GOT3 (cell line): ENCODE measurements at places on chromosomes 3 and 15.

DNA sequence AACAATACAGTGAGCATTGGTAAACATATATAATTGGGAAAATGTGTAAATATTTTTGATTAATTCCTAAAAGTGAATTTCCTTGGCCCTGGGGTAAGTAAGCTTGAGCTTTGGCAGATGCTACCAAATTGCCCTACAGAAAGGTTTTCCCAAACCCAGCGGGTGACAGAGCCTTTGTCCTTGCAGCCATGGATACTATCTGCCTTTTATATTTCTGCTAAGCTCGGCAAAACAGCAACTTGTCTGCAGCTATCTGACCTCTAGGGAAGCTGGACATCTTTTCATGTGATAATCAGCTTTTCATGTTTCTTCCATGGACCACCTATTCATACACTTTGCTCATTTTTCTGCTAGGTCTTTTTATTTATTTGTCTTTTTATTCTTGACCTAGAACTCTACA lies 64.7 kb upstream of the SEC22A start:
- no peak for DNase-seq

- no peak for DNase-seq
Measured at GRCh38 chr3:58299839-58300516, 6.1 kb upstream of the RPP14 start.

DNA sequence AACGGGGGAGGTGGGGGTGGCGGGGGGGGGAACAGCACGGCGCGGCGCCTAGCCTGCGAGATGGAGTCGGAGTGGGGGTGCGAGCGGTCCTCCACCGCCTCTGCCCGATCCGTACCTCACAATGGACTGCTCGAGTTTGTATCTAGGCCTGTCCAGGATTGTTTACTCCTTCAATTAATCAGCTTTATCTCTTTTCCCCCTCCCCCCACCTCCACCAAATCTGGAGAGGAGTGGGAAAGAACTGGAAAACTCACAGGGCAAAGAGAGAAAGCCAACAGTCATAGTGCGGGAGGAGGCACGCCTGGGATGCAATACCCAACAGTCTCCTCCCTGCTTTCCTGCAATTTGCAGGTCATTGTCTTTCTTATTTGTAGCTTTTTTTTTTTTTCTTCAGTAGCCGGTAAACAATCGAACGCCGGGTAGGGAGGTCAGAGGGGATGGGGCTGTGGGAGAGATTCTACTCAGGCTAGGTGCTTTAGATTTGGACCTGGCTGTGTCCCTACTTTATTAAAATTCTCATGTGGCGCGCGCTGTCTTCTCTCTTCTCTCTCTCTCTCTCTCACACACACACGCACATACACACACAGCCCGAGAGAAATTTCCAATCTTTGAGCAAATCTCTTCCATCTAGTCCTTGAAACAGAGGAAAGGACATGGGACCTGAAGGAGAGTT lies 6.9 kb upstream of the MEIS2 start:
- no peak for DNase-seq

GRCh38 chr3:108295421-108296175 lies 750 bp upstream of the HHLA2 start:
- DNase-seq, result no peak

DNA sequence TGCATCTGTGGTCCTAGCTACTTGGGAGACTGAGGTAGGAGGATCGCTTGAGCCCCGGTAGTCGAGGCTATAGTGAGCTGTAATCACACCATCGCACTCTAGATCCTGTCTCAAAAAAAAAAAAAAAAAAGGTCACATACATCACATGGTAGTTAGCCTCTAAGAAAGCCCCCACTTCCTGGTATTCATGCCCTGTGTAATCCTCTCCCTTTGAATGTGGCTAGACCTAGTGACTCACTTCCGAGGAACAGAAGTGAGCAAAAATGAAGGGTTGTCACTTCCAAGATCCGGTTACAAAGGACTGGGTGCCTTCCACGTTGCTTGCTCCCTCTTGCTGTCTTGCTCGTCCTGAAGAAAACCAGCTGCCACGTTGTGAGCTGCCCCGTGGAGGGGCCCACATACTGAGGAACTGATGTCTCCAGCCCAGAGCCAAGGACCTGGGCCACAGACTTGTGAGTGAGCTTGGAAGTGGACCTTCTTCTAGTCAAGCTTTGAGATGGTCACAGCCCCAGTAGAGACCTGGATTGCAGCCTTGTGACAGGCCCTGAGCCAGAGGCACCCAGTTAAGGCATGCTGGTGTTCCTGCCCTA lies 12.6 kb upstream of the LCTL start:
- no peak for DNase-seq

GRCh38 chr3:15899388-15899787 lies 101.6 kb upstream of the ANKRD28 start:
- DNase-seq, result no peak

DNA sequence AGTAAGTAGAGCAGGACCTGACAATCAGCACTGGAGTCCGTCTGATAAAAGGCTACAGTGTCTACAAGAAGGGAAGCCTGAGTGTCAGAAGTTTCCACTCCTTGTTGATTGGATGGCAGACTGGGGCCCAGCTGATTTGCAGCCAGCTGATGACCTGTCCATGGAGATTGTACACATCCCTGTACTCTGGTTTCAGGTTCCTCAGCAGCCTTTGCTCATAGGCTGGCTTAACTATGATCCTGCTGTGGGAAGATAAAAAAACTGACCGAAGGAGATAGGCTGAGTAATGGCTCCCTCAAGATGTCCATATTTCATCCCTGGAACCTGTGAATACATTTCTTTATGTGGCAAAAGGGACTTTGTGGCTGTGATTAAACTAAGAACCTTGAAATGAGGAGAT lies 11.7 kb upstream of the LACTB start:
- no peak for DNase-seq

GRCh38 chr3:14894085-14894484 lies 53.3 kb upstream of the NR2C2 start:
- DNase-seq, result no peak

DNA sequence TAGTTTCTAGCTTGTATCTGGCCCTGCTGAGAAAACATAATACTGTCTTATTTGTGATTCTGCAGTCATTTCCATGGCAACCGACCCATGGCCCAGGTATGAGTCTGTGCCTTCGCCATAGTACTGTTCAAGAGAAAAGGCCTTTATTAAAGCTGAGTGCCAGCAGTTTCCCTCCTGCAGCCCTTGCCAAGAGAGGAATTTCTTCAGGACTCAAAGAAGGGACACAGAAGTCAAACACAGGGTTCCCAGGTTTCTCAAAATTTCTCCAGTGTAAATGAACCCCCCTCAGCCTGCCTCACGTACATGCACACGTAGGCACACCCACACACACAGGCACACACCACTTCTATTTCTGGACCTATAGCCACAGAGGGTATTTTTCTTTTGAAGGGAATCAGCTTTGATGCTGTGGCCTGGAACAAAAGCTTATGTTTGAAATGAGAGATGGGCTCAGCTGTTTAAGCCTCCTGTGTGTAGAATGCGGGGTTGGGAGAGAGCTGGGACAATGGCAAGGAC lies 269.2 kb downstream of the PDCD6IP start:
- no peak for DNase-seq

DNA sequence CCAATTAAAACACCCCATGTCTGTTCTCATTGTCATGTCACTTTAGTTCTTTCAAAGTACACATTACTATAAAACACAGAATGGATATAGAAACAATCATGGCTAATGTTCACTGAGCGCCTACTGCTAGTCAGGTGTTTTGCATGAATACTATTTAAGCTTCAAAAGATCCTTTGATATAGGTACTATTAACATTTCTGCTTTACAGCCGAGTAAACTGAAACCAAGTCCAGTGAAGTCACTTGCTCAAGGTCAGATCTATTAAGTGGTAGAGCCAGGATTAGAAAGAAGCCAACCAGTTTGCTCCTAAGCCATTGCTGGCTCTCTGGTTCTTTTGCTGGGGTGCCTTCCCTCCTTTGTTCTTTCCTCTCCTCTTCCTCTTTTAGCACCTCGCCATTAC lies 32.4 kb upstream of the NMNAT3 start:
- DNase-seq, result no peak

- DNase-seq, result no peak
Measured at GRCh38 chr3:21783839-21784238, 32.8 kb upstream of the ZNF385D start.

DNA sequence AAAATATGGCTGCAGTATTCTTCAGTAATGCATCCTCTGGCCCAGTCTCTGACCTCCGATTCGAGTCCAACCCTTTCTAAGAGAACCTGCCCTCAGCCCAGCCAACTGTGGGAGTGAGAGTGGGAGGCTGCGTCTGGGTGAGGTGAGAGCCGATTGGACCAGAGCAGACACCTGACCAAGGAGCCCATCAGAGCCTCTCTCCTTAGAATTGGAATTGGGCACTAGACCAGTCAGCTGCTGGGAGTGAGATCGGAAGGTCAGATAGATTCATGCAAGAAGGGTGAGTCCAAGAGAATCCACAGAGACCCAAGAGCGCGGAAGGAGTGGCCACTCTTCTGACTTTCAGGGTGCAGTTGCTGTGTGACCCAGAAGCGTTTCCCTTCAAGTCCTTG lies 10.2 kb downstream of the RASL12 start:
- DNase-seq, result no peak

GRCh38 chr3:41846850-41847249 lies 115.1 kb downstream of the ULK4 start:
- DNase-seq, result no peak

- no peak for DNase-seq
Measured at GRCh38 chr3:133137042-133137996, 99.1 kb downstream of the TMEM108 start.

GRCh38 chr3:56894881-56895431 lies 93.2 kb upstream of the ARHGEF3 start:
- no peak for DNase-seq

DNA sequence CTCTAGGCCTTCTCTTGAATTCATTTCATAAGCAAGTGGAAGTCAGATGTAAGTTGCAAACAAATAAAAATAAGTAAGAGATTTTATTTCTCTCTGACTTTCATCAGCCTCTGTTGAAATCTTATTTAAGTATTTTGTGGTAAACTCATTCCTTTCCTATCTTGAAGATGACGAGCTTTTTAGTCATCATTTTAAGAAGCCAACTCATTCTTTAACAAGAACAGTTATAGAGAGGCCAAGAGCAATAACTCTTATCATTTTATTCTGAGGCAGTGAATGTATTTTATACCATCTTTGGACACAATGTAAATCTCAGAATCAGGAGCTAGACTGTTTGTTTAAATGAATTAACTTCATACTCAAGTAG lies 147.5 kb upstream of the MBNL1 start:
- no peak for DNase-seq

GRCh38 chr15:98134905-98135304 lies 174.4 kb downstream of the ARRDC4 start:
- no peak for DNase-seq

GRCh38 chr3:103873021-103873420 lies 1438.2 kb downstream of the ZPLD1 start:
- no peak for DNase-seq

DNA sequence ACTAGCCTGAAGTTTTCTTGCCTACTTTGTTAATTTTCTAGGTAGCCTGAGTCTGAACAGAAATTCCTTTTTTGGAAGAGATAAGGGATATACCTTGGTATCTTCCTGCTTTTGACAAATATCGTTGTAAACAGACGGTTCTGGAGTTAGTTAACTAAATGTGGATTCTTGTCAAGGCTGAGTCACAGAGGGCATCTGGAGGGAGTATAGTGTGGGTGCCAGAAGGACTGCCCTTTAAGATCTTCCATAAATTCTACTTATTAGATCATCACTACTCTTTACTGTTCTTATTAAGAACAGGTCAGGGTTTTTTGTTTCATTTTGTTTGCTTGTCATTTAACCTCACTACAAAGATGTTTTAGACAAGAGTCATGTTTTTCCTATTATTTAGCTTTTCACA lies 125.3 kb upstream of the SKOR1 start:
- no peak for DNase-seq

- DNase-seq, result no peak
Measured at GRCh38 chr3:24548278-24548677, 53.6 kb upstream of the THRB start.

GRCh38 chr3:123112232-123112631 lies 45.4 kb downstream of the PDIA5 start:
- no peak for DNase-seq

DNA sequence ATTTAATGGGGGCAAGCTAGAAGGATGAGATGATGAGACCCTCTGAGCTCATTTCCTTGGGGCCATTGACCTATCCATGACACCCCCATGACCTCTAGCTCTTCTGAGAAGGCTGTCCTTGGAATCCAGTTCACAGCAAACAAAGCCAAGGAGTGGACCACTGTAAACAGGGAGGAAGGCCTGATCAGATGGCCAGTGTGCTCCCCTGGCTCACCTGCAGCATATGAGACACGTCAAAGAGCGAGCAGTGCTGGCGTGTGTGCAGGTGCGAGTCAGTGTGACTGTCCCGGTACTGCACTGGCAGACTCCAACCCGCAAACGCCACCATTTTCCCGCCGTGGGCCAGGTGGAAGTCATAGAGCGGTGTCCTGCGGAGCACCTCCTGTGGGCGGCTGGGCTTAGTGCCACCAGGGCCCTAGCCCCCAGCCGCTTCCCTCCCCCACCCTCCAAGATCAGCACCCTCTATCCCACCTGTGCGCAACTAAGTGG lies 339 bp downstream of the AMT start:
- DNase-seq, result no peak

GRCh38 chr3:34777386-34777785 lies 861.9 kb upstream of the ARPP21 start:
- DNase-seq, result no peak

GRCh38 chr3:71392251-71392650 lies 191.3 kb downstream of the FOXP1 start:
- no peak for DNase-seq

DNA sequence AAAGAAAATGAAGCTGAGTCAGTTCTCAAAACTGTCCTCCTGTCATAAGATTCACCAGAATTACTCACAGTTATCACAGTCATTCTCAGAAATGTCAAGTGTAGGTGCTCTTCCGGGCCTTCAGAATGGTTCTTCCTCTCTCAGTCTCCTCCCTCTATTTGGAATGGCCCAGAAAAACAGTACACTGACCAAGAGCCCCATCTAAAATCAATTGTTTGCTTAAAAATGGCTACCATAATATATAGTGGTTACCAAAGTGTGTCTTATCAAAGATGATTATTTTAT lies 99.8 kb downstream of the MECOM start:
- DNase-seq, result no peak

DNA sequence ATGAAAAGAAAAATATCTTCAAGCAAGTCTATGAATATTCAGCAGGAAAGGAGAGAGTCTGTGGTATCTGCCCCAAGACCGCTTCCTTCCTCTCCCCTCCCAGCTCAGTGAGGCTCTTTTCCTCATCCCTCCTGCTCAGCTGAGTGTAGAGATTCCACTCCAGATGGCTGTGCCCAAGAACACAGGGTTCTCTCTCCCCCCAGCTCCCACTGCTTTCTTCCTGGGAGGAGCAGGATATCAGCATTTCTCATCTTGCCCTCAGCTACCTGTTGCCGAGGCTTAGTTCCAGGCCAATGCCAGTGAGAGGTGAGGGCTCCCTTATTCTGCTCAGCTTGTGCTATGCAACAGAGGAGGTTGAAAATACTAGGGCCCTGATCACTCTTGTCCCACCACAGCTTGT lies 211.9 kb downstream of the SV2B start:
- DNase-seq, result no peak

GRCh38 chr3:44184319-44184953 lies 57.2 kb upstream of the TOPAZ1 start:
- no peak for DNase-seq

- DNase-seq, result no peak
Measured at GRCh38 chr3:30453360-30454039, 152.9 kb upstream of the TGFBR2 start.

GRCh38 chr3:38460377-38461270 lies 6.9 kb downstream of the ACVR2B start:
- no peak for DNase-seq

GRCh38 chr15:77031376-77032050 lies 36.6 kb downstream of the PSTPIP1 start:
- no peak for DNase-seq

GRCh38 chr3:152583963-152584362 lies 251.0 kb upstream of the P2RY1 start:
- DNase-seq, result no peak
